ENCODE measurements at places on chromosomes 1 and 21.

- ATAC-seq, result no peak
Measured at GRCh38 chr1:168621356-168621755, 45.0 kb downstream of the XCL1 start.

GRCh38 chr1:53642607-53643006 lies 96.4 kb downstream of the GLIS1 start:
- ATAC-seq, result no peak

GRCh38 chr1:112583366-112583765 lies 35.6 kb downstream of the ST7L start:
- no peak for ATAC-seq

DNA sequence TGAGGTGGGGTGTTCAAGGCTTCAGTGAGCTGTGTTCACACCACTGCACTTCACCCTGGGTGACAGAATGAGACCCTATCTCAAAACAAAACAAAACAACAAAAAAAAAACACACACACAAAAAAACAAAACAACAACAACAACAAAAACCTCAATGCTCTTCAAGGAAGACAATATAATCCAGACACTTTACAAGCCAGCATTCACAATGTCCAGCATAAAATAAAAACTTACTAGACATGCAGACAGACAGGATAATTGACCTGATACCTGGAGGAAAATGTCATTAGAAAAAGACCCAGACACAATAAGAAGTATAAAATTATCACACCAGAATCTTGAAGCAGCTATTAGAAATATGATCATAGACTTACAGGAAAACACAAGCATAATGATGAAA lies 39.0 kb upstream of the BACE2 start:
- no peak for ATAC-seq

Data from esophagus mucosa (tissue), 1 donor.